ENCODE measurements at places on chromosomes 1 and 21.

GRCh38 chr1:9291914-9292360, 757 bp upstream of the SPSB1 start:
- DNase-seq = no peak

DNA sequence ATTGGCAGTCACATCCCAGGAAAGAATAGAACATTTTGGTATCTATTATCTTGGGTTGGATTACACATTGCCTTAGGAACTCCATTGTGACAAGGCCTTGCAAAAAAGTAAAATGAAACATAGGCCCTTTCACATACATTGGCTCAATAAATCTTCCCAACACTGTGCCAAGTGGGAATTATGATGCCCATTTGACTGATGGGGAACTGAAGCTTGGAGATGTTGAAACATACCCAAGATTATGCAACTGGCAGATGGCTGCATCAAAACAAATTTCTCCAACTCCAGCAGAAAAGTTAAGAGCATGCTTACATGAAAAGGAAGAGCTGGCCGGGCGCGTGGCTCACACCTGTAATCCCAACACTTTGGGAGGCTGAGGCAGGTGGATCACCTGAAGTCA, 26.9 kb downstream of the PLEKHO1 start:
- DNase-seq = no peak

DNA sequence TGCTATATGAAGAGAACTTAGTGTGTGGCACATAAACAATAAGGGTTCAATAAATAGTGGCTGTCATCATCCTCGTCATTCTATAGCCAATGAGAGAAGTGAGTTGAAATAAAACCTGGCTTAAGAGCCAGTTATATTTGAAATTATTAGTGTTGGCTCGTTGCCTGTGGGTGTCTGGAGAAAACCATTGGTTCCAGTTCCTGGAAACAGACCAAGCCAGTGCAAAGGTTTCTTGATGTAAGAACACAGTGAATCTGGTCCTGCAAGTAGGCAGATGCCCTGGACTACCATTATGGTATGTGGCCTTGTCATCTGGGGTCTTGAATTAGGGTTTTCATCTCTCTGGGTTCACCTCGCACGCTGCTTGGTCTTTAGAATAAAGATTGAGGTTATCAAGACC, 43.3 kb downstream of the URB2 start:
- no peak for DNase-seq

DNA sequence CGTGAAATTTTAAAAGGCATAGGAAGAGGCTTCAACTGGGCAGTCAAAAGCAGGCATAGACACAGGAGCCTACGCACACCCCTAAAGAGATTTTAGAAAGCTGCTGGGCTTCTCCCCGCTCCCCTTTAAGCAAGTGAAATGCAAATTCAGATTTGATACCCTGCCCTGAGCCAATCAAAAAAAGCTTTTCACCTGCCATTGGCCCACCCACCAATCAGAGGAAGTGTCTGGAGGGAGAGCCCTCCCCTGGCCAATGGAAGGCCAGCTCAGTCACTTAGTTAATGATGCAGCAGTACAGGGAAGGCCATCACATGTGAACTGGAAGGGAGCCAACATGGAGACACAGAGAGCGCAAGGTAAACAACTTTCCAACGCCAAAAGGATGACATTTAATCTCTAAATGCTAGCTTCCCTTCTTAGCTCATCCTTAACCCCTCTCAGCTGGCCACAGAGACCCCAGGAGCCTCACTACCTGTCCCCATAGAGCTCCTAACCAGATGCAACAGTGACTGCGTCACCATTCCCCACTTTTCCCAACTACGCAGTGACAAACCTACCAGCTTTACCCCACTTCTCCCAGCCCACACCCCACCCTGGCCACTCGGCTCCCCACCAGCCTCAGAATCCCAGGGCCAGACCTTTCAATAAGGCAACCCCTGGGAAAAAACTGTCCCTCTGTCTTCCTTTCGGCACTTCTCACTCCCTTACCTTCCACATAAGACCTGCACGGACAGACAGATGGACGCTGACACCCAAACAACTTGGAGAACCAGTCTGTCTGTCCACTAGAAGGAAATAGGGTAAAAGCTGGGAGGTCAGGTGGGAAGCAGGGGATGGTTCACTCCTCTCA, 71.0 kb downstream of the CD46 start:
- DNase-seq = no peak

GRCh38 chr1:42845866-42846256, 552 bp upstream of the ZNF691 start:
- DNase-seq = no peak

DNA sequence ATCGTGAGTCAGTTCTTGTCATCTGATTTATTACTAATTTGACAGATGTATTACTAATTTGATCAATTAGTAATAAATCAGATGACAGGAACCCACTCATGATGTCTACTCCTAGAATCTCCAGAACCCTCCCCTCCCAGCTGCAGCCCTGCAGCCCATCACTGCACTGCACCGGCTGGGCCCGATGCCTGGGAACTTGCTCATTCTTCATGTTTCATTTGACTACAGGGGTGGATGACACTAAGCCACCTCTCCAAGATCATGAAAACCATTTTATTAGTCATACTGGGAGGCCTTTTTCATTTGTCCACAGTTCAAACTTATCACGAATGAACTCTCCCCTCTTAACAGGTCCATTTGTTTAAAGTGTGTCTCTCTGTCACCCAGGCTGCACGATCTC, 41.0 kb downstream of the KCNH1 start:
- DNase-seq = no peak

- DNase-seq = no peak
These were observed 9.4 kb downstream of the CELSR2 start for GRCh38 chr1:109258481-109259466.
